ENCODE measurements at places on chromosomes 12 and 14.

DNA sequence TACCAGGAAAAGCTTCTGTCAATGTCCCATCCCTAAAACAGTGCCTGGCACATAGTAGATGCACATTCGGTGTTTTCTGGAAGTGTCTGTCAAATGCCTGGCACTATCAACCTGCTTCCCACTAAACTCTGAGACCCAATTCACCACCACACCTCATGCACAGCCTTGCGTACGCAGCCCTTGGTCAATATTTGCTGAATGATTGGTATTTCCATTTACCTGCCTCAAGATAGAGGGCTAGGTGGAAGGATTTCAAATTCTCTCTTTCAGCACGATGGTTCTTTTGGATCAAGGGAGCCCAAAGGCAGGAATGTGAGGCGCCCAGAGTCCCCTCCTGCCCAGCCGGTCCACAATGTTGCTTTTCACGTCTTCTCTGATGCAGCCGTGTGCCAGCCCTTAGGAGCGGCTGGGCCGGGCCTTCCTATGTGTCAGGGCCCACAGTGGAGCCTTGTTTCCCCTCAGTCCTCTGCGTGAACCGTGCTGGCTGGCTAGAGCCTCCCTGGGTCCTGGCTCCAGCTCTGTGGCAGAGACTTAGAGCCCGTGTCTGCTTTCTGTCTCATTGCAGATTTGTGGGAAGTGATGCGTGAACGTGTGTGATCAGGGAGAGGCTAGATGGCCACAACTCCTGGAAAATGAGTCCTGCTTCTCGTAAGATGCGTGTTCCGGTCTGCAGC lies 99.9 kb upstream of the RFLNA start:
- DNase-seq: no peak

GRCh38 chr12:115172521-115172920 lies 488.5 kb upstream of the TBX3 start:
- no peak for DNase-seq

DNA sequence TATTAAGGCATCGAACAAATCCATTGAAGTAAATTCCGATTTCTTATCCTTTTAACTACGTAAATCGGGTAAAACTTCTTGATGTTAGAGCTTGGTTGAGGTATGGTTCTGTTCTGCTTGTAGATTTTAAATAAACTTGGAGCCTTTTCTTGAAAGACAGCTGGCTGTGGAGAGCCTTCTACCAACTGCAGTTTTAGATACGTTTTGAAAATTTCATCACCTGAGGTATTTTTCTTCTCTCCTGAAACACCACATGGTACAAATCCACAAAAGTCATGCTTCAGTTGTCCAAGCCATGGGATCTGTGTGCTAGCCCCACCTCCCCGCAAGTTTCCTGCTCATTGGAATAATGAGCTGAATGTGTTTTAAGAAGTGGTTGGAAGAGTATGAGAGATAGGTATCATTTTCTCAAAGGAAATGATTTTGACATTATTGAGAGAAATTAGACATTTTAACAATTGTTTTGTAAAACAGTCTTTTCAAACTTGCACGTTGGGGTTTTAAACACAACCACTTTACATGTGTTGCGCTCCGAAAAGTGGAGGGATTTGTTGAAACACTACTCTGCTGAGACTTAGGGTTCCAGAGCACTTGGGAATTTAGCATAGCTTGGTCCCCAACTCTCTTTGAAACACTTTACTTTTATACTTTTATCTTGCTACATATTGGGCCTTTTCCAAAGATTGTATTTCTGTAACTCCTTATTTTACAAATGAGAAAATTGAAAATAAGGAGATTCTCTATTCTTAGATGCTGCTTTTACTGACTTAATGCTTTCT lies 1.4 kb downstream of the PPM1A start:
- DNase-seq: no peak

DNA sequence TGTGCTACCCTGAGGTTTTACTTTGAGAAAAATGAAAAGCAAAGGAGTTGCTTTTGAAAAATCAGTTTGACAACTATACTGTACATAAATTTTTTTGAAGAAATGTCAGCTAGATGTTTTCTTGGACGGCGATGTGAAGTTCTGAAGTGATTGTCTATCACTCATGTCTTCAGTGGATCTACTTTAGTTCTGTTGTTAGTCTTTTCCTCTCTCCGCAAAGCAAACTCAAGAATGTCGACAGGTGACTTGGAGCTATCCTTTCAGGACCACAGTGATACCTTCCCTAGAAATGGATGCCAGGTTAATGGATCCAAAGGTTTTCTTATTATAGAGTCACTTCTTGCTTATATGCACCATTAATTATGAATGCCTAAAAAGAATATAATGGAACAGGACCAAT lies 1.2 kb downstream of the PTPRO start:
- no peak for DNase-seq

GRCh38 chr12:6775185-6776174 lies 3.2 kb downstream of the LAG3 start:
- DNase-seq: no peak

DNA sequence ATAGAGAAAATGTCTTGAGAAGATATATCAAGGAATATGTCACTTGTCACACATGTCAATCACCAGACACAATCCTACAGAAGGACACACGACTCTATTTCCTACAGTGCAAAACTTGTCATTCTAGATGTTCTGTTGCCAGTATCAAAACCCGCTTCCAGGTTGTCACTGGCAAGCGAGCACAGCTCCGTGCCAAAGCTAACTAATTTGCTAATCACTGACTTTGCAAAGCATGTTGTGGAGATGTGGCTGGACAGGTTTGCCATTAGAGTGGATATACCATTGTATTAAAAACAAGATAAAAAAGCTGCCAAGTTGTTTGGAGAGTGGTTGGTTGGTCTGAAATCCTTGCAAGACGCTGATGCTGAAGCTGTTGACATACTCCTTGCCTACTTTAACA lies 7.9 kb upstream of the SGPP1 start:
- no peak for DNase-seq

DNA sequence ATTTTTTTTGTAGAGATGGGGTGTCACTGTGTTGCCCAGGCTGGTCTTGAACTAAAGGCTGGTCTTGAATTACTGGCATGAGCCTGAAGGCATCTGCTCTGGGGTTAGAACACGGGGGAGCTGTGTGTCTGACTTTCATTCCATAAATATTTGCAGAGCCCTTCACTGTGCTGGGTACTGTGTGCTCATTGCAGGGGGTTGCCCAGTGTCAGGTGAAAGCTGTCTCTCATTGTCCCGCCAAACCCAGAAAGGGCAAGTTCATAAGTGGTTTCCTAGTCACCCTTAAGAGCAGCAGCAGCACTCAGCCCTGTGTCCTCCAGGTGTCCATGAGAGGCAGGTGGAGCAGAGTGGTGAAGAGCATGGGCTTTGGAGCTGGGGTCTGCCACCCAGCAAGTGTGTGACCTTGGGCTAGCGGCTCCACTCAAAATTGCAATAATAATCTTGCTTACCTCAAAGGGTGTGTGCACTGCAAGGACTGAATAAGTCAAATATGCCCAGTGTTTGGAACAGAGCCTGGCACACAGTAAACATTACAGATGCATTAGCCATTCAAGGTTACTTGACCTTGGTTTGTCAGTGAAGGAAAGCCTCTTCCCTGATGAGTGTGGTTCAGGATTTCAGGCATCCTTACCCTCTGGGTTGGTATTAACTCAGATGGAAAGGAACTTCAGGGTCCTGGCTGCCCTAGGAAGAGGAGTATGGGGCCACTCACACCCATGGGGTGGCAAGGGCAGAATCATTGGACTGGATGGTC lies 4.4 kb upstream of the SMIM41 start:
- no peak for DNase-seq

GRCh38 chr14:76715101-76715500 lies 46.2 kb upstream of the VASH1 start:
- no peak for DNase-seq

GRCh38 chr14:95956601-95957460 lies 80.2 kb downstream of the TUNAR start:
- DNase-seq: no peak

- DNase-seq: no peak
Observed at GRCh38 chr12:39617887-39618286, 1.7 kb downstream of the ABCD2 start.

DNA sequence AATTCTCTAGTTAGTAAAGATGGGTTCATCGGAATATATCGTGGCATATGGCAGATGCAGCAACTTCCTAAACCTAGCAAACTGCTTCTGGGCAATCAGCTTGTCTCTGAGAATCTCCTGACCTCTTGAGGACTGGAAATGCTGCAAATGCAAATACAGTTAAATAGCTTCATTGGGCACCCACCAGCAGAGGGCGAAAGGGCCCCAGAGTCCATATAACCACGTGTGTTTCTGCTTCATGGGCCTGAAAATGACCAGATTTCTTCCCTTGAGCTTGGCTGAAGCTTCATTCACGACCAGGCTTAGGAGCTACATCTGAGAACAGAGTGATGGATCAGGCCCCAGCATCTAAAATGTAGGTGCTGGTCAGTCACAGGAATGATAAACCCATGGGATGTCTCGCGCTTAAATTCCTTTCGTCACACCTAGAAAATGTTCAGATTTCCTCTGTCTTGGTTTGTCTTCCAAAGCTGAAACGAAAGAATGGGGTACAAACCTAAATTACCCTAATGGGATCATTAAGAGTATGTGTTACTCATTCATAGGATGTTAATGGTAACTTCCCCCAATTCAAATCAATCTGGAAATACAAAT lies 1482.5 kb upstream of the TMEM132C start:
- no peak for DNase-seq

GRCh38 chr12:68919581-68920239 lies 13.3 kb downstream of the CPM start:
- no peak for DNase-seq

GRCh38 chr14:63890553-63890952 lies 37.7 kb downstream of the SYNE2 start:
- no peak for DNase-seq

DNA sequence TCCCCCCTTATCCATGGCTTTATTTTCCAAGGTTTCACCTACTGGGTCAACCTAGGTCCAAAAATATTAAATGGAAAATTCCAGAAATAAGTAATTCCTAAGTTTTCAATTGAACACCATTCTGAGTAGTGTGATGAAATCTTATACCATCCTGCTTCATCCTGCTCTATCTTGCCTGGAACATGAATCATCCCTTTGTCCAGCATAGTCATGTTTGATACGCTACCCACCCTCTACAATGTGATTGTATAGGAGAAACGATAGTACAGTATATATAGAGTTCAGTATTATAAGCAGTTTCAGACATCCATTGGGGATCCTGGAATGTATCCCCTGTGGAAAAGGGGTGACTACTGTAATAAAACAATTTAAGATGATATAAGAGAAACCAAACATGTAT lies 62.2 kb downstream of the IFNG start:
- no peak for DNase-seq

- DNase-seq: no peak
Observed at GRCh38 chr12:47801170-47801903, 18.4 kb downstream of the HDAC7 start.

DNA sequence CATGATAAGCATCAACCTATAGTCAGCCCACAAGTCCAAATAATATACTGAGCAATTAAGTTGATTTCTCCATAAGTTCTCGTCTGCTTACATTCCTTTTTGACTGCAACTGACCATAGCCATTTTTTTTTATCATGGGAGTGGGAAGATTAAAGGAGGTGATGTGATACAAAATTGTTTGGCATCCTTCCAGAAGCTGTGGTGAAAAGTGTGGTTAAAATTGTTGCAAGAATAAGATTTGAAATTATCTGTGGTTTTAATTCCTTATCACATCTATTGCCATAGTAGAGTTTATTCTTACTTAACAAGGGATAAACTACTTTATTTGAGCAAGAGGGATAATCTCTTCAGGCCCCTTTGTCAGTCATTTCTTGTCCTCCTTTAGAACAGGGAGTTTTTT lies 50.7 kb downstream of the LIN52 start:
- DNase-seq: no peak

DNA sequence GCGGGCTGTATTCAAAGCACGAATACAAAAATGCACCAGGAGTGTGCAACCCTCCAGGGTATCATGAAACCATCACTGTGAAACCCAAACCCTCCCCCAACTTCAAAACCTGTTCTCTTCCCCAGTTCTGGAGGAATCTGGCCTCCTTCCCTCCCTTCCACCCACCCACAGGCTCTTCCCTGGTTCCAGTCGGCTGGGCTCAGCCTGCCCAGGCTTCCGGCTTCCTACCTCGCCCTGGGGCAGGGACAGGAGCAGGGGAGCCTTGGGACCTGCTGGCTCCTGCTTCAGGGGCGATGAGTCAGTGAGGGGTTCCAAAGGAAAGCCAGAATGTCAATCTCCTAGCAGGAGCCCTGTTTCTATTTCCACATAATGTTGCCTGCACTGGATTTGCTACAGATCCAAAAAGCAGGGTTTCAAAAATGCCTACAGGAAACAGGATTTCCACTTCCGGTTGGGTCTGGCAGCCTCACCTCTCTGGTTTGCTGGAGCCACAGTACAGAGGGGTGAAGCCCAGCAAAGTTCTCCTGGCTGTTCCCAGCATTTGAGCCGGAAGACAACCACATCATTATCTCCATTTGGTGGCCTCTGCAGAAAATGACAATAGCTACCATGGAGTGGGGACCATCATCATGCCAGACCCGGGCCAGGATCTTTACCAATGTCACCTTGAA lies 278.3 kb downstream of the DPF3 start:
- DNase-seq: no peak

DNA sequence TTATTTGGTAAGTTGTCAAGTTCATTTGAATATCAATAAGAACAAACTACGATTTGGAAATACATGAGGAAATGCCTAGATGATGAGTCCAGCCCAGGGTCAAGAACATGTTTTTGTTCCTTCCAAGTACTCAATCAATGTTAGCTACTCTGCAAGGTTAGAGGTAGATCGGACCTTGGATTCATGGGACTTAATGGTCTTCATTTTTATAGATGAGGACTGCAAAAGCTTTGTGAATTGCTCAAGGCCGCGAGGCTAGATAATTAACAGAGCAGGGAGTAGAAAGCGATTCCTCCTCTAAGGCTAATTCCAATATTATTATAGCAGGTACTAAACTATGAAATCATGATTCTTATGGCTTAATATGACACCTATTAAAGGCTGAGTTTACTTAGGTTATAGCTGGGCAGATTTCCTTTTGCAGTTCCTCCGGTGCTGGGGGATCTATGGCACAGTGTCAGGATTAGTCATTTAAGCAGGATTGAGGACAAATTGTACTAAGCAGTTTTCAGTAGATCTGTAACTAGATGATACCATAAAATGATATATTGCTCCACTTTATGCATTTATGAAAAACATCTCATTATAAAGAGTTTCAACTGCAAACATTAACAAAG lies 19.8 kb downstream of the NR1H4 start:
- DNase-seq: no peak
